GM06990 (cell line): ENCODE measurements at places on chromosomes 3 and 15.

DNA sequence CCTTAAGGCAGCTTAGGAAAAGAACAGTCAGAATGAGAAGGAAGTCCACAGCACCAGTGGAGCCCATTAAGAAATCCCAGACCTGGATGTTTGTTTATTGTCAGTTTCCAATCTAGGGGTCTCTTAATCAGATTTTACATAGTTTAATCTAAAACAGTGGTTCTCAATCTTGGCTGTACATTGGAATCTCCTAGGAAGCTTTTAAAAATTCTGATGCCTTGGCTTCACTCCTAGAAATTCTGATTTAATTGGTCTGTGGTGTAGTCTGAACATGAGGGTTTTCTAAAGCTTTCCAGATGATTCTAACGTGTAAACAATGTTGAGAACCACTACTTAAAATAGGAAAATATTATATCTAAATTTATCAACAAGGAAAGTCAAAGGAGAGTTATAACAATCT, 56.6 kb upstream of the SPRED1 start:
- no peak for DNase-seq

GRCh38 chr3:10912786-10913185, 79.8 kb upstream of the SLC6A1 start:
- no peak for DNase-seq

- DNase-seq = peak; percentile 80
Measured at GRCh38 chr3:181726351-181727330, 14.9 kb downstream of the SOX2 start.

GRCh38 chr3:114034787-114035545, 21.4 kb downstream of the CCDC191 start:
- DNase-seq = no peak

GRCh38 chr3:119783883-119784282, 2.0 kb downstream of the NR1I2 start:
- DNase-seq = no peak

GRCh38 chr15:101128221-101129015, 123.4 kb downstream of the CHSY1 start:
- no peak for DNase-seq

- DNase-seq = no peak
Measured at GRCh38 chr3:187261541-187261969, 30.0 kb downstream of the MASP1 start.

GRCh38 chr3:60333710-60334109, 917.5 kb downstream of the FHIT start:
- no peak for DNase-seq

DNA sequence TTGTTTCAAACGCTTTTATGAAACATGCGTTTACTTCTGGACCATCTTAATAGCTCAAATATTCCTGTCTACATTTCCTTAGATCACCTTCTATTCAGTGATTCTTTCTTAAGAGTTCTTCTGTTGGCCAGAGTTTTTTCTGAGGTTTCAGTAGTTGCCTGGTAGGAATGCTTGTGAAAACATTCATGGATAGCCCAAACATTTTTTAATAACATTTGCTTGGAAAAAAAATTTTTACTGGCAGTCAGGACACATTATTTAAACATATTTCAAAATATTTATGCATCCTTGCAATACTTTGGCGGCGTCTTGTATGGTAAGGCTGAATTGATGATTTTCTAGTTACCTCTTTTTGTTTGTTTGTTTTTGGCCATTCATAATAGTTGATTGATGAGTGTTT, 47.4 kb upstream of the ZBTB20 start:
- no peak for DNase-seq

DNA sequence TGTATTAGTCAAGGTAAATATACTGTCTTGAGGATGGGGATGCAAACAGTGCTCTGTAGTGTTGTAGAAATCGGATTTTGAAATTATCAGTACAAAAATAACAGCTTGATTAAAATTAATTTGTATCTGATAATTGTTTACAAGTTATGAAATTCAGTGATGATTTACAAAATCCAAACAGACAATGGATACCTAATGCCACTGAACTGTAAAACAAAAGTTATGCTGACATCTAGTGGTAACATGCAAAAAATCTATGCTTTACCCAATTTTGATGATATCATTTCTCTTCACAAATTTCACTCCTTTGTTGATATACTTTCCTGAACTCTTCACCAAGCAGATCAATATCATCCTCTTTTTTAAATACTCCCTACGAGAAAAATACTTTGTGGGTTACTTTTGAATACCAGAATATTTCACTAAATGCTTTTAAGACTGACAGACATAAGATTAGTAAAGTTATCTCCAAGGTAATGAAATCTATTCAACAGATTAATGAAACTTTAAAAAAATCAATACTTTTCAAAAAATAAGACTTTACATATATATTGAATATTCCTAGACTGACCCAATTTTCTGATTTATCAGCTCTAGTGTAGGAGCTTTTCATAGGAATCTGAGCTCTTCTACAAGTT, 36.0 kb downstream of the MNS1 start:
- peak; percentile 15 for DNase-seq

DNA sequence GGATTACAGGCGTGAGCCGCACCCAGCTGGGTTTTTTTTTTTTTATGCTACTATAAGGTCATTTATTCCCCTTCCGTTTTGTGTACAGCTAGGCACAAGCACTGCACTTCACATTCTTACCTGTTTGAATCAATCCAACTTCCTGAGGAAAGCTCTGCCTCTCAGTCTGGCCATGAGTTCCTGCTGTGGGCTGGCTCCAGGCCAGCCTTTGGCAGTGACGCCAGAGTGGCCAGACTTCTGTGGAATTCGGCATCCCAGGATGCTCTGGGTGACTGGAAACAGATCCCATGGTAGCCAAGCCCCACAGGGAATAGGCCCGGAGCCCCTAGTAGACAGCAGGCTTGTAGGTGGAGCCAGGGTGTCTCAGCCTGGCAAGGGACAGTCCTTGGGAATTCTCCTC, 21.5 kb upstream of the TIMP4 start:
- DNase-seq = no peak

DNA sequence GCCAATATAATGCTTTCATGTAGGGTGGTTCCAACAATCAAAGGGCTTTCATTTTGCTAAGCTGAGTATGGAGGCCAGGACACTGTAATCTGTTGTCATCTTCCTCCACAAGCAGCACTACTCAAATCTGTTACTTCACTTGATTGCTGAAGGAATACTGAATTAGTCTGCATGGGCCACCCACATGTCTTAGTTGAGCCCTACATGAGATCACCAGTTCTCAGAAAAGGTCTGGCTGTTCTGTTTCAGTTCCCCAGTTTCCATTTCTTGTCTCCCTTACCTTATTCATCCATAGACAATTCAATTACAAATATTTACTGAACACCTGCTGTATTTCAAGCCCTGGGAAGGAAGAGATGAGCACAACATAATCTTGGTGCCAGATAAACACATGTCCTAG, 119.2 kb downstream of the FHIT start:
- peak; percentile 14 for DNase-seq

GRCh38 chr3:125188955-125189354, 23.6 kb downstream of the SLC12A8 start:
- DNase-seq = no peak

DNA sequence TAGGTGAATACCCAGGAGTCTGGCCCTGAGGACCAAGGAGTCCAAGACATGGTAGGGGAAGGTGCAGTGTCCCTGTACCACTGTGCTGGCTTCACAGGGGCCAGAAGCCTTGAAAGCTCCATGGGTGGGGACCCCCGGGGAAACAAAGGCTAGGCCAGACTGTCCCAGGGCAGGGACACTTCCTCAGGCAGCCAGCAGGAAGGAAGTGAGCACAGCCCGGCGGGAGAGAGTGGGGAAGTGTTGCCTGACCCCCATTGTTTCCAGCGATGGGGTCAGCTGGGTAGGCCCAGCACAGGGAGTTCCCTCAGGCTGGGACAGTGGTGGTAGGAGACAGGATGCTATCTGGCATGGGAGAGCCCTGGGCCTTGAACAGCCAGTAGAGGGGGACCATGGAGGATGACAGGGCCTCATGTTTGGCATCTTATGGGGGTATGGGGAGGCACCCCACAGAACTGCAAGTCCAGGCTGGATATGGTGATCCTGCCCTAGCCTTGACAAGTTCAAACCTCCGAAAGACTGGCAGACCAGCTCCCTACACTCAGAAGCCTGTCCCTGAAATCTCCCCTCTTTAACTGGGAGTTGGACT, 1.2 kb upstream of the HYAL2 start:
- DNase-seq = no peak

- no peak for DNase-seq
Measured at GRCh38 chr3:13137941-13138832, 65.0 kb upstream of the IQSEC1 start.

DNA sequence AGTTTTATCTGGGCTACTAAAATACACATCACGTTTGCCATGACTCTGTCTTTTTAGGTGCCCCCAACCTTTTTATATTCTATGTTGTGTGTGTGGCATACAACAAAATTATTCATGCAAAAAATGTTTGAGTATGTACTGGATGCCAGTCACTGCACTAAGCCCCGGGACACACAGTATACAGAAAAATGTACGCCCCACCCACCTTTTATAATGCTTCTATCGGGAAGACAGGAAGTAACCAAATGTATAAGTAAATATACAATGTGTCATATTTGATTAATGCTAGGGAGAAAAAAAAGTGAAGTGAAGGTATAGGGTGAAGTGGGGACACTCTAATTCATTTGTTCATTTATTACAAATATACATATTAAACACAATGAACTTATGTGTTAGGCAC, 503.4 kb upstream of the MDFIC2 start:
- no peak for DNase-seq

GRCh38 chr3:150495563-150496168, 50.6 kb downstream of the SERP1 start:
- DNase-seq = peak; percentile 15

DNA sequence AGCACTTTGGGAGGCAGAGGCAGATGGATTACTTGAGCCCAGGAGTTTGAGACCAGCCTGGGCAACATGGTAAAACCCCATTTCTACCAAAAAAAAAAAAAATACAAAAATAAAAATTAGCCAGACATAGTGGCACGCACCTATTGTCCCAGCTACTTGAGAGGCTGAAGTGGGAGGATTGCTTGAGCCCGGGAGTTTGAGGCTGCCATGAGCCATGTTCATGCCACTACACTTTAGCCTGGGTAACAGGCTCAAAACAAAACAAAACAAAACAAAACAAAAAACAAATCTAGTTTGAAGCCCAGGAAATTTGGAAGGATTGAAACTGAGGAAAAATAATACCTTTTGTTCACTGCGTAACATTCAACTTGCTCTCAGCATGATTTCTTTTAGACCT, 16.6 kb downstream of the TMOD3 start:
- DNase-seq = no peak

GRCh38 chr15:41961001-41961518, 11.3 kb downstream of the EHD4 start:
- DNase-seq = no peak

GRCh38 chr3:73783811-73784210, 159.1 kb upstream of the PDZRN3 start:
- no peak for DNase-seq

- no peak for DNase-seq
Measured at GRCh38 chr3:180973543-180973942, 16.0 kb downstream of the DNAJC19 start.

GRCh38 chr3:165148876-165149441, 47.2 kb downstream of the SLITRK3 start:
- DNase-seq = no peak

DNA sequence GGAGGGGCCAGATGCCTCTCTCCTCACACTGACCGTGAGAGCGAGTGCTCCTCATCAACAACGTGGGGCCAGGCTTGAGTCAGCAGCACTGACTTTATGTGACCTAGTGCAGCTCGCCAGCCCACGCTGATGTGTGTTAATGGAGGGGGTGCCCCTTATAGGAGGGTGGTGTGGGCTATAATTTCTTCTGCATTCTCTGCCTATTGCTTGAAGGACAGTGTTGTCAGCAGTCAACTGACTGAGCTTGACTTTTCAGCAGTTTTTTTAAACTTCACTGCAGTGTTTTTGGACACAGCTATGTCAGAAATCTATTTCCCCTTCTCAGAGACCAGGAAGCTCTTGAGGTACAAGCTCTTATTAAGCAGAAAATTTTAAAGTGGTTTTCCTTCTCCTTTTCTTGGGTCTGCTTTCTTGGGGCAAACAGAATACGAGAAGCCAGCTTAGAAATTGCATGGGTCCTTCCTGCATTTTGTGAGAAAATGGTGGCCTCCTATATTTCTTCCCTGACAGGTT, 304.8 kb upstream of the CTDSPL start:
- no peak for DNase-seq

- DNase-seq = no peak
Measured at GRCh38 chr15:52673734-52674133, 5.5 kb downstream of the ATOSA start.

GRCh38 chr3:34844323-34844620, 795.1 kb upstream of the ARPP21 start:
- DNase-seq = no peak

- DNase-seq = no peak
Measured at GRCh38 chr3:15623535-15624440, 22.2 kb downstream of the BTD start.

DNA sequence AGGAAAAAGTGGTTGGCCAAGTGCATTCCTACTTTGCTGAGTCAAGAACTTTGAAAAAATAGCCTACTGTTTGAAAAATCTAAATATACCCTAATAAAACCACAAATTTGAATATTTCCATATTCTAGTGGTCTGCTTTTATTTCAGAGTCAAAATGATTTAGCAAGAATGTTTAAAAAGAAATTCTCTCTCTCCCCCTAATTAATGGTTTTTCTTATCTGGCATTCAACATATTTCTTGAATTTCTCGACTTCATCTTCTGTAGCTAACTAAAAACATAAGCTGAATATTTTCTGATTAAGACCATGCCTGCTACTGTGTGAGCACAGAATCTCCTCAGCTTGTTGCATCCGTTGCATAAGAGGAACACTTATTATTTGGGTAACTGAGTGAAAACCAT, 563.5 kb upstream of the TBL1XR1 start:
- no peak for DNase-seq

DNA sequence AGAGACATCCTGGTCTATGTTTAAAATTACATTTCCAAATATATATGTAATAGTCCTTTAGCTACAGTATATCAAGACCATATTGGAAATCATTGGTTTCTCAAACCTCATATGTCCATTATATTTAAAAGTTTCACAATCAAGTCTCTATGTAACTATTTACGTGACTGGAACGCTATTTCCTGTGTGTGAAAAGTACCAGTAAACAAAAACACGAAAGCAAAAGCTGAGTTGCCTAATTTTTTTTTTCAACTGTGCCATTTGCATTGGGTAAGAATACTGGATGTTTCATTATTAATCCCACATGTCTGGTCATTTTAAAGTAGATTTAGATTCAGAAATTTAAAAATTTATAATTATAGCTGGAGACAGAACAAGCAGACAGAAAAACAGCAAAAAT, 381.4 kb downstream of the TBC1D5 start:
- DNase-seq = peak; percentile 13

DNA sequence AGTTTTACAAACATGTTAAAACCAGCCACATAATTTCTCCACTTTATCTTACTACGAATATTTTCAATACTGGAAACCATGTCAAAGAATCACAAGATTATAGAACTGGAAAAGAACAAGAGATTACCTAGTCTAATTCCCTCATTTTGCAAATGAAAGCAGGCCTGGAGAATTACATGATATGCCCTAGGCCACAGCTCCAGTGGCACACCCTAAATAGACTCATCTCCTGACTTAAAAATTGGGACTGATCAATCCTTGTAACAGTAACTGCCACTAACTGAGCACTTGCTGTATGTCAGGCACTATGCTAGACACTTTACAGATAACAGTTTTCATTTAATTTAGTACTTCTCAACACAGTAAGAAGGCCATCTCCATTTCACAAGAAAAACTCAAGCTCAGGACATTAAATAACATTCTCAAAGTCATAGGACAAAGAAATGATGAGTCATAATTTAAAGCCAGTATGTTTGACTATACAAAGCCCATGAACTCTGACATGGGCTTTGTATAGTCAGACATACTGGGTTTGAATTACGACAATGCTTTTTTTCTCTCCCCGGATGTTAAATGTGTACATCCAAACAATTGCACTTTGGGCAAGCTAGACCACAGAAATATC, 9.4 kb downstream of the IGSF11 start:
- no peak for DNase-seq
